ENCODE measurements at places on chromosomes 2 and 18.

DNA sequence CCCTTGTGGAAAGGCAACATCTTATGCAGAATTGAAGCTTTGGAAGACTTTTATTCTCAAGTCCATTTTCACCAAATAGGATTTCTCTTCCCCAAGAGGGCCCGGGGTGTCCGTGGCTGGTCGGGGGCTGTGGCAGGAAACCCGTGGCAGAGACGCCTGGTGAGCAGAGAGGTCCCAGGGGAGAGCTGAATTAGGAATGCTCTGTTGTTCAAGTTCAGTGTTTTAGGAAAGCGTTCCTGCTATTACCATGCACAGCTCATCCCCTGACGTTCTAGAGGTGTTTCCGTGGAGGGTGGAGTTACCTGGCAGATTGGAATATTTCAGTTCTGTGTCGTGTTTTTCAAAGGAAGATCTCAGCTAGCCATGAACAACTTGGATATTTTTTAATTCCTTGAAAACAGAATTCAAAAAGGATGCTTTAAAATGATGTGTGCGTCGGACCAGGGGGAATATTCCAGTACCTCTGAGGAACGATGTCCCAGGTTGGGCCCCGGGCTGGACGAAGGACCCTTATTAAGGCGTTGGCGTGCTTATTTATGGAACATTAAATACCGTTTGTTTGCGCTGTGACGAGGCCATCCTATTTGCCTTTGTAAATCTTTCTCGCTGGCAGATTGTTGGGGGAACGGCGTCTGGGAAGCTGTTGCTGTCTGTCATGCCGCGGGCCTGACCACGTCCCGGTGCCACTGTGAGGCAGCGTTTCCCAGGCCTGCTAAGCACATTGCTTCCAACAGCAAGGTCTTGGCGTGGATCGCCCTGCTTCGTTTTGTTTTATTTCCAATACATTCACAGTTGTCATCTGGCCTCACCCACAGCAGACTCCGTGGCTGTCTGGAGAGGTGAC lies 8.2 kb downstream of the NFATC1 start:
- no peak for DNase-seq

DNA sequence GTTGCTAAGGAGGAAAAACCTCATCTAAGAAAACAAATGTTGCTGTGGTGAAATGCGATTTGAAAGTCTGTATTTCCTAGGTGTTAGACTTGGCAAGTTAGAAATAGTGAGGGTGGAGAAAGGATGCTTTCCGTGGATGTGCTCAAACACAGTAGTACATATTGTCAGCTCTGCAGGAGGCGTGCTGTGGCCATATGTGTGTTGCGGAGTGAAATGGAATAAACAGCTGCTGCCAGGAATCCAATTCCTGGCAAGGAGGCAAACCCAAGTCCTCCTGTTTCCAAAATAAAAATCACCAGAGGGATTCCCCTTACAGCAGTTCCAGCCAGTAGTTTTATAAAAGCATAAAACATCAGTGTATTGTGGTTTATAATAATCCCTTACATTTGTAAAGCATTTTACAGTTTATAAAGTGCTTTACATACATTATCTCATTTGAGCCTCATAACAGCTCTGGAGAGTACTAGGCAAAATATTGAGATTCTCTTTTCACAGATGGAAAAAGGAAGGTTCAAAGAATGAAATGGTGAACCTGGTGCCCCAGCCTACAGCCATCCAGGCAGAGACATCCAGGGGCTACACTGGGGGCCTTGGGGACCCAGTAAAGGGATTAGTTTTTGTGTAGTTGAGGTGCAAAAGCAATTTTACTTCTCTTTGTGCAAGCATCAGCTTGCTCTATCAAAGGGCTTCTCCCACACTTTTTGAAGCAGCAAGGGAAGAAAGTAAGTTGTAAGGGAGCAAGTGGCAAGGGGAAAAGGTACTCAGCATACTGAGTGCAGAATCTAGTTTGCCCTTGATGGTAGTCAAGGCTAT lies 206.0 kb downstream of the AGPS start:
- DNase-seq = no peak

DNA sequence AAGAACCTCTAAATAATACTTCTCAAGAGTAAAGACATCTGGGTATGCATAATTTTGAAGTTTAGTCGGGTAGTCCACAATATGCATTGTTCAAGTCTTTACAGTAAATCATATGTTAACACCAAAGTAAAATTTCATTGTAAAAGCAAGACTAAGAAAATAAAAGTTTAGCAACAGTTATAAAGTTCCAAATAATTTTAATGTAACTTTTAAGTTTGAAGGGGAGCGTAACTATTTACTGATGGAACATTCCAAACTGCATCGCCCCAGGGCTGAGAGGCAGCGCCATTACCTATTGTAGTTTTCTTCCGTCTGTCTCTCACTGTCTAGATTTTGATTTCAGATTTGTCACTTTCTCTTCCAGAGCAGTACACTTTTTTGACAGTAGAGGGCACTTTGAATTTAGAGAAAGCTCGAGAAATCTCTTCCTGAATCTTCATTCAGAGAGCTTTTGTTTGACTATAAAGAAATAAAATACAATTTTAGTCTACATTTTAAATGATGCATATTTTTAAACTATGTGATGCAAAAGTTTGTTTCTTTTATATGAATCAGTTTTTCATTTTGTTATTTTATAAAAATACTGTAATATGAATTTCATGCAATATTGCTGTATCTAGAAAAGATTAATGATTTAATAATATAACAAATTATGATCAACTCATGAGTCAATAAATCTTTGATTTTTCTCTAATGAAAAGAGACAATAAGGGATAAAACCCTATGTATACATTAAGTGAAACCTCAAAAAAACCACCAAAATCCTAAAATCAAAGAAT lies 389.8 kb downstream of the FIGN start:
- peak; percentile 50 for DNase-seq

GRCh38 chr2:19682493-19682892 lies 219.3 kb downstream of the TTC32 start:
- DNase-seq = peak; percentile 14

GRCh38 chr2:116935097-116935814 lies 879.2 kb upstream of the DDX18 start:
- no peak for DNase-seq

DNA sequence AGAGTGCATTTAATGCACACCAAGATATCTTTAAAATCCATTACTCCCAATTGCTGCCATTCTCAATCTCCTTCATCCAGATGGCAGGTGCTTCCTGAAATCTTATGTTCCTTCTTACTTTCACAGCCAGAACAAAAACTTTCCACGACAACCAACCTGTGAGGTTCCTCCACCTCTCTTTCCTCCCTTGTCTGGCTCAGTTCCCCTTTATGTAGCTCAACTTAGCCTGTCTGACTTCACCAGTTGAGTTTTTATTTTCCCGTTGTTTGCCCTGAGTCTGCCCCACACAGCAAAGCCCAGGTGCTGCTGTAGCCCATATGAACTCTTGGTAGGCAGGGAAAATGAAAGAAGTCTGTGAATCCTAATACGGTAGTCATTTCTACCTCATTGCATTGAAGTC lies 112.5 kb downstream of the MREG start:
- DNase-seq = no peak

DNA sequence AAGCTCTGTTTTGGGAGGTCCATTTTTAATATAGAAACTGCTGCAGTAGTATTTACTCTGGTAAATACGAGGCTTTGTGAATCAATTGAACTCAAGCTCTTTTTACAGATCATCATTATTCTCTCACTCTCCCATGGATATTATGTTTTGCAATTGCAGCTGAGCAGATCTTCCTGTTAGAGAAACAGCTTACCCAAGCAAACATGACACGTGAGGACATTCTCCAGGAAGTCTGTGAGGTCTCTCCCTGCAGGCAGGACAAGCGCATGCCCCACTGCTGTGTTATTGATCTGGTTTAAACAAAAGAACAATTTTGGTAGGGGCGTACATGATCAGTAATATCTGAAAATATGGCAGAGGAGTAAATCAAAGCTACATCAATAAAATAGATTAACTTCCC lies 72.1 kb downstream of the COL6A3 start:
- DNase-seq = peak; percentile 38

DNA sequence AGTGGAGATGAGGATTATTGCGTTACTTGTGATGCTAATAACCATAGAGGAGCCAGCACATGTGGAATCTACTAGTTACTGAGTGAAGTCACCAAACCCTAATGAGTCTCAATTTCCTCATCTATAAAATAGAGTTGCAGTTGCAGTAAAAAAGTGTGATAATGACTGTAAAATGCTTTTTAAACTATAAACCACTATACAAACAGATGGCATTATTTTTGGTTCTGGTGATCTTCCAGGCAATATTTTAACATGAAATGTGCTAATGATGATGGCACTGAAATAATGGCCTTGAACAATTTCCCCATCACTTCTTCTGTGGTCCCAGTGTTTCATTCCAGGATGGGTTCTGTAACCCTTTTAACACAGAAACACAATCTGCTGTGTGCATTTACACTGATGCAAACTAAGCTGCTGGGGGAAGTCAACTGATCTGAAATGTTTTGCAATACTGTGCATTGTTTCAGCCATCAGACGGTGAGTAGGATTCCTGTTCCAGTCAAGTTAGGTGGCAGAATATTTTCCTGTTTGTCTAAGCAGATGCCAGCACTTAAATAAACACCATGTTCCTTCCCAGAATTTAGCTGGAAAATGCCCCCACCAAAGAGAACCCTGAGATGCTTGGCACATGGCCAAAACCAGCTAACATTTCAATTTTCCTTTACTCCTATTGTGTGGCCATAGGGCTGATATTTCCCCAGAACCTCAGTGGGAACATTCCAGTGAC lies 52.6 kb downstream of the TACR1 start:
- DNase-seq = peak; percentile 31
